Activated CD4-positive, alpha-beta T cell treated with anti-CD3 and anti-CD28 coated beads, Interleukin-2, amount 50 U/mL, for 24 hours (primary cell): ENCODE measurements at places on chromosomes 6 and 20.

- no peak for DNase-seq
Observed at GRCh38 chr6:137631323-137631722, 137.1 kb upstream of the OLIG3 start.

GRCh38 chr6:36542041-36542440, 5.2 kb downstream of the STK38 start:
- DNase-seq = no peak

- DNase-seq = no peak
Observed at GRCh38 chr6:124770784-124771183, 191.5 kb upstream of the RNF217 start.

- no peak for DNase-seq
Observed at GRCh38 chr20:53328961-53329360, 264.7 kb downstream of the ZNF217 start.

DNA sequence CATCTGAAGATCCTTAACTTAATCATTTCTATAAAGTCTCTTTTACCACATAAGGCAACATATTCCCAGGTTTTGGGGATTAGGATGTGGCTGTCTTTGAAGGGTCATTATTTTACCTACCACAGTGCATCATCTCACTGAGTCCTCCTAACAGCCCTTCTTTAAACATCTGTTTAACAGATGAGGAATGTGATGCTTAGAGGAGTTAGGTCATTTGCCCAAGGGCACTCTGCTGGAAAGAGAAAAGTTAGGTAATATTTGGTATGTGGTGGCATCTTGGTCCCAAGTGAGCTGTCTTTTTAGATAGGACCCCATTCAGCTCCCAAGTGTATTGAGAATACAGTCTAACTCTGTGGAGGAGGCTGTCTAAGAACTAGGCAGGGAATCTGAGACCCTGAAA, 11.0 kb downstream of the MMP24 start:
- no peak for DNase-seq

GRCh38 chr6:166389119-166389518, 6.4 kb upstream of the MPC1 start:
- no peak for DNase-seq

GRCh38 chr20:64168381-64169090, 4.3 kb downstream of the MYT1 start:
- no peak for DNase-seq

DNA sequence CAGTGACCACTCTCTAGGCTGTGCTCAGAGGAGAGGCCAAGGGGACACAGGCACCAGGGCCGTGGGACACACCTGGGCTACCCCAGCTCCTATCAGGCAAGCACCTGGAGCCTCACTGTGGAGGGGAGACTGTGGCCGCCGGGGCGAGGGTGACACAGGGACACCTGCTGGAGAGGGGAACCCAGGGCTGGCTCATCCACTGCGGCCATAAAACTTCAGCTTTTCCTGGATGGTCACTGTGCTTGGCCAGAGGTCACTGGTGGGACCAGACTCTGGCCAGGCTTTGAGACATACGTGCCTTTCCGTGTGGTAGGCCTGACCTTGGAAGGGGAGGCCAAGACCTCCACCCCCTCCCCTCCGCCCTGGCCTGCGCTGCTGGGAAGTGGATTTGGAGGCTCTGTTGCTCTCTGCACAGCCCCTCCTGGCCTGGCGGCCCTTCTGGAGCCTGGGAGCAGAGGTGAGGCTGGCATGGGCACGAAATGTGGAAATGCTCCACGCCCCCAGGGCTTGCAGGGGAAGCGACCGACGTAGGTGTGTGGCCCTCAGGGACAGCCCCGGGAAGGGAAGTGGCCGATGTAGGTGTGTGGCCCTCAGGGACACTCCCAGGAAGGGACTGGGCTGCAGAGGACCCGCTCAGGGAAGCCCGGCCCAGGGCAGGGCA, 42.9 kb upstream of the BHLHE23 start:
- DNase-seq = no peak

- DNase-seq = no peak
Observed at GRCh38 chr6:21321076-21321475, 272.5 kb upstream of the SOX4 start.

- no peak for DNase-seq
Observed at GRCh38 chr6:49790341-49790740, 3.3 kb upstream of the PGK2 start.
